ENCODE measurements at places on chromosomes 11 and 22. TPM values are rescaled to one million over a fixed set of nuclear protein-coding genes. Genes with fewer than 3 reads are reported as not detected.

GRIA4 gene
- total RNA-seq = 2.9 TPM

FOLH1 gene
- not detected for total RNA-seq

LRRC75B gene
- total RNA-seq = 15.4 TPM

OR8G5 gene
- not detected for total RNA-seq

OR5D18 gene
- not detected for total RNA-seq

MUC5B gene
- 0.42 TPM for total RNA-seq

CARD18 gene
- total RNA-seq = not detected

BBOX1 gene
- total RNA-seq = not detected

RASGRP2 gene
- total RNA-seq = 0.93 TPM

MYBPC3 gene
- not detected for total RNA-seq

MMP13 gene
- total RNA-seq = not detected

MS4A3 gene
- not detected for total RNA-seq

TMEM45B gene
- not detected for total RNA-seq

MALAT1 gene
- 5,409 TPM for total RNA-seq

C11orf91 gene
- 0.57 TPM for total RNA-seq

OR51B5 gene
- not detected for total RNA-seq

MIOX gene
- total RNA-seq = 0.35 TPM

UBTFL1 gene
- total RNA-seq = not detected

MUC6 gene
- total RNA-seq = not detected

RFPL3 gene
- total RNA-seq = not detected

OR4A16 gene
- total RNA-seq = not detected

ELFN2 gene
- total RNA-seq = 0.09 TPM

NCR3LG1 gene
- 18.8 TPM for total RNA-seq

SCGB1A1 gene
- not detected for total RNA-seq

TMA7B gene
- not detected for total RNA-seq

HTR3B gene
- 0.26 TPM for total RNA-seq

OR10G6 gene
- total RNA-seq = not detected

DGCR2 gene
- 83.6 TPM for total RNA-seq

MMP3 gene
- total RNA-seq = not detected

CHST1 gene
- 1.1 TPM for total RNA-seq

TTC36 gene
- 1.1 TPM for total RNA-seq

FXYD2 gene
- total RNA-seq = 0.26 TPM

CD6 gene
- total RNA-seq = 0.39 TPM

GUCY1A2 gene
- 4.0 TPM for total RNA-seq

COX8A gene
- 389 TPM for total RNA-seq

IGF2 gene
- total RNA-seq = 20.1 TPM

ARHGEF17 gene
- total RNA-seq = 55.7 TPM
